ENCODE measurements at places on chromosomes 4 and X.

GRCh38 chrX:20254712-20255299 lies 11.9 kb downstream of the RPS6KA3 start:
- DNase-seq = no peak

- DNase-seq = no peak
Measured at GRCh38 chr4:99028187-99028586, 32.7 kb downstream of the METAP1 start.

GRCh38 chr4:101279377-101279871 lies 67.9 kb downstream of the PPP3CA start:
- no peak for DNase-seq

GRCh38 chr4:86926435-86927086 lies 8.2 kb upstream of the AFF1 start:
- no peak for DNase-seq

DNA sequence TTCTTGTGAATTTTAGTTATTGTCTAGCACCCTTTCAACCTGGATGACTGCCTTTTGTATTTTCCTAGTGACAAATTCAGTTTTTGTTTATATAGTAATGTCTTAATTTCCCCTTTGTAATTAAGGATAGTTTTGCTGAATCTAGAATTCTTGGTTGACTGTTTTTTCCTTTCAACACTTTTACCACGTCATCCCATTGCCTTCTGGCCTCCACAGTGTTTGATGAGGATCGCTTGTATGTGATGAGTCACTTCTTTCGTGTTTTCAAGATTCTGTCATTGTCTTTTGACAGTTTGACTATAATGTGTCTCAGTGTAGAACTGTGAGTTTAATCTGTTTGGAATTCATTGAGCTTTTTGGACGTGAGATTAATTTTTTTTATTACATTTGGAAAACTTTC lies 30.1 kb downstream of the KDM6A start:
- no peak for DNase-seq

DNA sequence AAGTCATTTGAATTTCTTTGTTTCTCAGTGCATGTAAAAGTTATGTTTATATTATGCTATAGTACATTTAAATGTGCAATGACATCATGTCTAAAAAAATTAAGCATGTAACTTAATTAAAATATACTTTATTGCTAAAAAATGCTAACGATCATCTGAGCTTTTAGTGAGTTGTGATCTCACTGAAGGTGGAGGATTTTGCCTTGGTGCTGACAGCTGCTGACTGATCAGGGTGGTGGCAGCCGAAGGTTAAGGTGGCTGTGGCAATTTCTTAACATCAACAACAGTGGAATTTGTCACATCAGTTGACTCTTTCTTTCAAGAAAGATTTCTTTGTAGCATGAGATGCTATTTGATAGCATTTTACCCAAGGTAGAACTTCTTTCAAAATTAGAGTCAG lies 6.6 kb downstream of the ANAPC4 start:
- DNase-seq = no peak

- no peak for DNase-seq
Measured at GRCh38 chrX:14930663-14931062, 57.4 kb downstream of the MOSPD2 start.

DNA sequence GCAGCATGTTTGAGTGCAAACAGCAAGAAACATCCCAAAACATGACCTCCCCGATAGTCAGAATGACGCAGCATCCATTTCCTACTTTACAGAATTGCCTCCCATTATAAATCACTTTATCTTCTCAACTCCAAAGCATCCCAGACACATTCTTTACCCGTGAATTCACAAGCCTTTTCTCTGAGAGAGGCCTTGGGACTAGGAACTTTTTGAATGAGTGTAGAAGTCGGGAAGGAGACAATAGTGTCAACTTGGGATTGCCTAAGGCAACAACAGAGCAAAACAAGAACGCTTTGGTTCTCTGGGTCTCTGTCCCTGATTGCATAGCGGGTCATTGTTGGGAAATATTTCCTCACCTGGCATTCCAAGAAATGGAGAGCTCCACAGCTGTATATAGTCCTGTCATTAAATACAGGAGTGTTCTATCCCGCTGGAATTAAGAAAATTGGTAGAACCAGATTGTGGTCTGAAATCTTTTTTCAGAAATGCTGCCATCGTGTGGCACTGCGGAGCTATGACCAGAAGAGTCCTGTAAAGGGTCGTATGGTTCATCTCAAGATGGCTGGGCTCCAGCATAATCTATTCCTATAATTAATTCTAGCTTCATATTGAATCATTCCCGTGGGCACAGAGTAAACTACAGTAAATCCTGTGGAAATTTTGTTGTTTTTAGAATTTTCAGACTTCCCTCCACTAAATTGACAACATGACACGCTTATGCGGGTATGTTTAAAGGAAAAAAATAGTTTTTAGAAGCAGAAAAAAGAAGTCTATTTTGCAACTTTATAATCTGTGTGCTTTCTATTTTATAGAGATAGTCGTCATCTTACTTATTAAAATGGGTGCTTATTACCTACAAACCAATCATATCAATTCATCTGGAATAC lies 2.0 kb upstream of the SPP1 start:
- DNase-seq = no peak

GRCh38 chr4:144723471-144723870 lies 77.5 kb downstream of the HHIP start:
- no peak for DNase-seq

- no peak for DNase-seq
Measured at GRCh38 chr4:57911203-57911602, 801.0 kb upstream of the IGFBP7 start.

DNA sequence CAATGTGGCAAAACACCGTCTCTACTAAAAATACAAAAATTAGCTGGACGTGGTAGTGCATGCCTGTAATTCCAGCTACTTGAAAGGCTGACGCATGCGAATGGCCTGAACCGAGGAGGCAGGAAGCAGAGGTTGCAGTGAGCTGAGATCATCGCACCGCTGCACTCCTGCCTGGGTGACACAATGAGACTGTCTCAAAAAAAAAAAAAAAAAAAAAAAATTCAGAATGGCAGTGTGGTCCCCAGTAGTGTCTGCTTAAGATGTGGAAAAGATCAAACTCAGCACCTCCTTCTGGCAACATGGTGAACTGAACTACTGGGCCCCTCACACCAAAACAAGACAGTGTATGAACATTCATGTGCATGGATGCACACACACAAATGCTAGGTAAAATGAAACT lies 32.2 kb downstream of the SMS start:
- no peak for DNase-seq

- DNase-seq = no peak
Measured at GRCh38 chr4:75658876-75659275, 14.3 kb downstream of the G3BP2 start.

GRCh38 chr4:1763550-1764080 lies 29.5 kb upstream of the FGFR3 start:
- no peak for DNase-seq

DNA sequence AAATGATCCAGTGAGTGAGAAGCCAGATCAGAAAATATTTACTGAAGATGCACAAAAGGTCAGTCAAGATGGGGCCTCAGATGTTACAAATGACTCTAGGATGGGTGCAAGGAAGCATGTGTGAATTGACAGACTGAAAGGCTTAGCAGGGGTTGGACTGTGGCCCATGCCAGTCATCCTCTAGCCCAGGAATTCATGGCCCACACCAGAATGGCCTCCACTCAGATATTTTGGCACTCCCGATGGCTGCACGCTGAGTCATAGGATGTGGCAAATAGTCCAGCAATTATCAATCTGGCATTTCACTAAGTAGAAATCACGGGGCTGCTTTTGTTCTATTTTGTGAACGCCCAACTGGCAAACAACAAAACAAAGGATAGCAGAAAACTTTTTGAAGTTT lies 406.5 kb downstream of the IQCM start:
- DNase-seq = no peak

Measured in stimulated activated CD4-positive, alpha-beta T cell treated with anti-CD3 and anti-CD28 coated beads, Interleukin-15, amount 100 ng/mL, for 1 hour (primary cell).